WTC11 (cell line): ENCODE measurements at places on chromosomes 5 and 9. TPM values are rescaled to one million over a fixed set of nuclear protein-coding genes. Genes with fewer than 3 reads are reported as not detected.
A peak's percentile ranks its signal among the peaks of the same experiment; 100 is the strongest.

CDX1 gene
- total RNA-seq = 0.09 to 0.14 TPM (median 0.13 TPM) in 3 replicates

DOLK gene
- total RNA-seq = 14.8 to 15.1 TPM (median 15.1 TPM) in 3 replicates

FAM78A gene
- 3.0 to 3.5 TPM (median 3.4 TPM) in 3 replicates for total RNA-seq

SCGB3A2 gene
- total RNA-seq = 57.3 to 79.1 TPM (median 66.0 TPM) in 3 replicates

RANBP3L gene
- not detected in 3 replicates for total RNA-seq

PIGO gene
- total RNA-seq = 23.8 to 33.3 TPM (median 31.3 TPM) in 3 replicates

ERP44 gene
- 13.2 to 14.1 TPM (median 13.7 TPM) in 3 replicates for total RNA-seq

IPPK gene
- 8.1 to 9.4 TPM (median 8.6 TPM) in 3 replicates for total RNA-seq

PCDHGB7 gene
- 10.5 to 11.2 TPM (median 10.7 TPM) in 3 replicates for total RNA-seq

NOXA1 gene
- total RNA-seq = 2.9 to 5.9 TPM (median 4.8 TPM) in 3 replicates

RUSC2 gene
- 7.3 to 9.4 TPM (median 8.7 TPM) in 3 replicates for total RNA-seq

PCDHA1 gene
- 2.2 to 2.7 TPM (median 2.4 TPM) in 3 replicates for total RNA-seq

TAF11L5 gene
- not detected in 3 replicates for total RNA-seq

ENTREP1 gene
- total RNA-seq = 18.7 to 22.4 TPM (median 21.1 TPM) in 3 replicates

ECM2 gene
- not detected in 3 replicates for total RNA-seq

TAL2 gene
- 0.41 TPM in 1 of 3 replicates, not detected in the others for total RNA-seq

PTPRD gene
- total RNA-seq = 51.3 to 69.6 TPM (median 54.6 TPM) in 3 replicates

SPATA31E1 gene
- total RNA-seq = 0.04 to 0.07 TPM (median 0.05 TPM) in 3 replicates

SLC6A18 gene
- total RNA-seq = not detected in 3 replicates

- no peak for DNase-seq
Observed at GRCh38 chr9:135448663-135449100, 30.9 kb upstream of the PPP1R26 start.

- DNase-seq = no peak
Observed at GRCh38 chr9:16145196-16145950, 592.5 kb downstream of the CCDC171 start.

DNA sequence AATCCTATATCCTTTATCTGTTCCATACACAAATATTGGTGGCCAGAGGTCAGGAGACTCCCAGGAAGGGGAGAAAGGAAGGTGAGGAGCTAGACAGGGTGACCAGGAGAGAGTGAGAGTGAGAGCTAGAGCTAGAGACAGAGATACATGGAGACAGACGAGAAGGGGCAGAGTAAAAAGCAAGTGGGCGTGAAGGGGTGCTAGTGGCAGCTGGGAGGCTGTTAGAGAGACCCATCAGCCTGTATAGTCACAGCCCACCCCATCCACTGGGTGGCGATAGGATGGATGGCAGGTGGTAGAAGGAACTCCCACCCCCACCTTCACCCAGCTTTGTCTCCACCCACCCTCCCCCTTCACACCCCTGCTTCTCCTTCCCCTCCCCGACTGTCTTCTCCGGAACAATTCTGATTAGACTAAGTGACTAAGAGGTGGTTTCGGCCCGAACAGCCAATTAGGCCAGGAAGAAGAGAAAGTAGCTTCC, 32.8 kb downstream of the PCDH1 start:
- DNase-seq = peak; percentile 63

- peak; percentile 57 for DNase-seq
Observed at GRCh38 chr5:57037355-57037754, 85.4 kb upstream of the MIER3 start.

GRCh38 chr5:172715931-172716682, 54.9 kb downstream of the DUSP1 start:
- no peak for DNase-seq

GRCh38 chr5:11387382-11387781, 516.9 kb downstream of the CTNND2 start:
- no peak for DNase-seq

DNA sequence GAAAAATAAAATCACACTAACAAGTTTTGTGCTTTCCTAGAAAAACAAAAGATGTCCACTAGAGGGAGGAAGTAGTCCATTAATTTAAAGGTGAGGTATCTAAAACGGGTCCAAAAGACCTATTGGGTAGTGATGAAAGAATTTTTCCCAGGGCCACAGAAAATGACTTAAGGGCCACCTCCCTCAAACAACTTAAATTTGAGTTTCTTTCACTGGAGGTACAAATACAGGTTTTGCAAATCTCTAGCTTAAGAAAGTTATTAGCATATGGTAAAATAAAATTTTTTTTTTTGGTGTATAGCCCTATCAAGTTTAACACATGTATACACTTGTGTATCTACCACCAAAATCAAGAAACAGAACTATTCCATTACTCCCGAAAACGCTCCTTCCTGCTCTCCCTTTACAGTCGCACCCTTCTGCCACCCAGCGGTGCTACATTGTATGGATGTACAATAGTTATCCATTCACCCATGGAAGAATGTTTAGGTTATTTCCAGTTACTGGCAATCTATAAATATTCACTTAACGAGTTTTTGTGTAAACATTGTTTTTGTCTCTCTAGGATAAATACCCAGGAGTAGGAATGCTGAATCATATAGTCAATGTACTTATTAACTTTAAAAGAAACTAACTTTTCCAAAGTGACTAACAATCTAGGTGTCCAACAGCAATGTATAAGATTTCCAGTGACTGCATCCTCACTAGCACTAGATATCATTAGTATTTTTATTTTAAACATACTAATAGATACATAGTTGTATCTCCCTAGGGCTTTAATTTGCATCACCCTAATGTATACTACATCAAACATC, 21.9 kb downstream of the DEPDC1B start:
- no peak for DNase-seq

- DNase-seq = no peak
Observed at GRCh38 chr5:112692472-112692871, 45.2 kb upstream of the APC start.

DNA sequence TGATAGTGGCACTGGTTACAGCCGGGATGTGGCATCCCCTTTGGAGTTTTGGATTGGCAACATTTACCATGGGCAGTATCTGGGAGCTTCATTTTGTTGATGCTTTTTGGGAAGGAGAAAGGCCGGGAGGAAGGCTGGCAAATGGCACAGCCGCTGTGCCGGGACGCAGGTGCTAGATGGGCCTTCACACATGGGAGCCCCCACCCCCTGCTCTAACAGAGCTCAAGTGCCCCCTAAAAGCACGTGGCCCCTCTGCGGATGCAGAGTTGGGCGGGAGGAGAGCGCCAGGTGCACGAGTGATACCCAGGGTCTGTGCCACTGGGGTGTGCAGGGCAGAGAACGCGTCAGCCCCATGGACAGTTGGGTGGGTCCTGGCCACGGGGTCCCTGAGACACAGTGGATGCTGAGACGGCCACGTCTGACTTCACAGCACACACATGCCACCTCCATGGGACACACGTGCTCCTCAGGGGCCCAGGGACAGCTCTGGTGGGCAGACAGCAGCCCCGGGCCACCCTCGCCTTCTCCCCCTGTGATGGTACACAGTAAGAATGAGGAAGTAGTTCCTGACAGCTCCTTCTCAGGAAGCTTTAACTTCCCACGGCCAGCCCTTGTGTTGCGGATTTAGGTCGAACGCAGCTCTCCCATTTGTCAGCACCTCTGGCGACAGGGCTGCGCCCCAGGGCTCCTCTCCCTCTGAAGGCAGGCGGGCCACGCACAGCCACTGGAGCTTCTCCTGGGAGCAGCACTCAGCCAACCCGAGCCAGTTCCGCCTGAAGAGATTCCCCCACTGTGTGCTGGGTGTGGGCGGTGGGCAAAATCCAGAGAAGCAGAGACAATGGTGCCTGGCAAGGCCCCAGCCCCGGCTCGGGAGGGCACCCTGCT, 10.8 kb downstream of the SLC9A3 start:
- no peak for DNase-seq

DNA sequence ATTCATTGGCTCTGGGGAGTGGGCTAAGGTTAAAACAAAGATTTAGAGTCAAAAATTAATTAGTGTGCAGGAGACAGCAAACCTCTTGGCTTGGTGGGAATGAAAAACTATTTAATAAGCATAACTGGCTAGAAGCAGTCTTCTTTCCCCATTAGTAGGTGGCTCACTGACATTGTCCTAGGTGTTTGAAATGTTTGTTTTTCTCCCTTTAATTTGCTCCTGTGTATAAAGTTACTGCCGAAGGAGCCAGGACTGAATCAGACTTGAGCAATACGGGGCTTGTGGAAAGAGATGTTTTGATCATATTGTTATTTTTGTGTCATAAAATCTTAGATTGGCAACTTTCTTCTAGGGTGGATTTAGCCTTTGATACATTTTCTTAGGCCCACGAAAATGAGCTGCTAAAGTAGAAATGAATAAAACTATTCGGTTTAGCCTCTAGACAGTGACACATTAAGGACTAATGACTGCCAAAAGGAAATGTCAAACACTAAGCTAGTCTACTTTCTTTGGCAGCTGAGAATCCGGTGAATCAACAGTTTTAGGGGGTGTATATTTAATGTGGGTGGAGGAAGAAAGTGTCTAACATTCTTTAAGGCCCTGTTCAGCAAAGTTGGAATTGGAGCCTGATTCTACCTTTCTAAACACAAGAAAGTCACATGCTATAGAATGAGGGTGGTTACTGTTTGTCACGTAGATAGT, 30.2 kb downstream of the LRRTM2 start:
- DNase-seq = no peak

- no peak for DNase-seq
Observed at GRCh38 chr5:68344447-68345111, 129.0 kb downstream of the PIK3R1 start.

- DNase-seq = no peak
Observed at GRCh38 chr5:135831851-135832555, 2.5 kb upstream of the SLC25A48 start.

DNA sequence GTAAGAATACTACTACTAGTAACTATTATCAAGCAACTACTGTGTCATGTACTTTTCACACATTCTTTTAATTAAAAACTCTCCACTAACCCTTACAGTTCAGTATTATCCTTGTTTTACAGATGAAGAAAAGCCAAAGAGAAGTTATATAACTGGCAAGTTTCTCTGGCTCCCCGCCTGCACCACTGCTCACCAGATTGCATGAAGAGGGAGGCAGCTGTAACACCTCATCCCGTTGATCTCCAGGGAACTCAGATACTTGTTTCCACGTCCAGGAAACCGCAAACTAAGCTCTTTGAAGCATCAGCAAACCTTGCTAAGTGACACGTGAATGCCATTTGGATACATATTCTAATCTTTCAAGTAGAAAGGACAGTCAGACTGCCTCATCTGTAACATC, 70.3 kb downstream of the RIGI start:
- no peak for DNase-seq

DNA sequence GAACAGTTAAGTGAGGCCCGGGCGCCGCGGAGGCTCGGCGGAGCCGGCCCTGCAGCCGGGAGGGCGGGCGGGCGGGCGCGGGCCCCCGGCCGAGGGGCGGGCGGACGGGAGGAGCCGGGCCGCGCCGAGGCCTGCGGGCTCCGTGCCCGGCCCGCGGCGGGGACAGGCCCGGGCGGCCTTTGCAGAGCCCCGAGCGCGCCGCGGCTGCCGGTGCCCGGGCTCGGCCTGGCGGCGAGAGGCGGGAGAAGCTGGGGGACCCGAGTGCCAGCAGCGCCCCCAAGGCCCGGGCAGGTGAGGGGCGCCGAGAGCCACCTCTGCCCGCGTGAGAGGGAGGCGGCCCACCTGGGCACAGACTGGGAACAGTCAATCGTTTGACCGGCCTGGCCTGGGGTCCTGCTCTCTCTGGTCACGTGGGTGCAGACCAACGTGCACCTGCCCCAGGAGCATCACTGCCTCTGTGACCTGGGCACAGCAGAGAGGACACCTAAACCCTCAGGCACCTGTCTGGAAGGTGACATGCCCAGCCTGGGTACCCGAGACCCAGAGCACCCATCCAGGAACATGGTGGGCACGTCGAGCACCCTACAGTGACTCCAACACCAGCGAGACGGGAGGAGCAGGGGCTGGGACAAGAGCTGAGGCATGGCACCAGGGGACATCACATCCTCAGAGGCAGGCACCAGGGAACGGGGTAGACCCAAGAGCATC, 531 bp downstream of the MVB12B start:
- DNase-seq = peak; percentile 32

GRCh38 chr5:84249918-84250630, 134.6 kb downstream of the EDIL3 start:
- DNase-seq = no peak

GRCh38 chr9:87699835-87700234, 26.1 kb upstream of the CTSL start:
- DNase-seq = no peak

DNA sequence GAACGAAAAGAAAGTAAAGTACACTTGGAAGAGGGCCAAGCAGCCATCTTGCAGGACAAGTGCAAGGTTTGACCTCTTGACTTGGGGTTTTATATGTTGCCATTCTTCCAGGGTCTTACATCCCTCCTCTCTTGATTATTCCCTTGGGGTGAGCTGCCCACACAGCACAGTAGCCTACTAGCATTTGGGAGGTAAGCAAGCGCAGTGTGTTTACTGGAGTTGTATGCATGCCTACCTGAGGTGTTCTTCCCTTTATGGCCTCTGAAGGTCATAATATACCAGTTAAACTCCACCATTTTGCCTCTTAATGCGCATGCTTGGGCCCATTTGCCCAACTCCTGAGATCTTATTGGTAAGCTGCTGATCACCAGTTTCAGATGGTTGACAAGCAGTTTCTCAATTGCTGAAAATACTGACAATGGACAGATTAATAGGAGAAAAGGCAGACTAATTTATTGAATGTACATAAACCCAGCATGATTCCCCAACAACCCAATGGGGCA, 173.8 kb upstream of the SLC30A5 start:
- no peak for DNase-seq

DNA sequence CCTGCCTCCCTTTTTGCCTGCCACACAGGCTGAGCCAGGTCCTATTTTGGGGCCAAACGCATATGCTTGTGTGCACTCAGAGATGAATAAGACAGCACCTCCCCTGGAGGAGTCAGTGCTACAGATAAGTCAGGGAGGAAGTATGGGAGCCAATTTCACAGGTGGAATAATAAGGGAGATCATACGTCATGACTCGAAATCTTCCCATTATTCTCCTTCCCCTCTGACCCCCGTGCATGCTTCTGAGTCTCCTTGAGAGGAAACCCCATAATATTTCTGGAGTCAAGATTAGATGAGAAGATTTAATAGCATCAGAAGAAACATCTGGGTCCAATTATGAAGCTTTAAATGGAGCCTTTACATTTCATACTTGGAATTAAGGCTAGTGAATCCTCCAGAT, 15.1 kb upstream of the ZCCHC7 start:
- DNase-seq = no peak

GRCh38 chr5:123035360-123035917, 1.1 kb downstream of the PPIC start:
- peak; percentile 64 for DNase-seq

- no peak for DNase-seq
Observed at GRCh38 chr9:99199938-99200539, 21.7 kb downstream of the ALG2 start.

- DNase-seq = no peak
Observed at GRCh38 chr9:3825721-3826120, 299.9 kb upstream of the RFX3 start.

DNA sequence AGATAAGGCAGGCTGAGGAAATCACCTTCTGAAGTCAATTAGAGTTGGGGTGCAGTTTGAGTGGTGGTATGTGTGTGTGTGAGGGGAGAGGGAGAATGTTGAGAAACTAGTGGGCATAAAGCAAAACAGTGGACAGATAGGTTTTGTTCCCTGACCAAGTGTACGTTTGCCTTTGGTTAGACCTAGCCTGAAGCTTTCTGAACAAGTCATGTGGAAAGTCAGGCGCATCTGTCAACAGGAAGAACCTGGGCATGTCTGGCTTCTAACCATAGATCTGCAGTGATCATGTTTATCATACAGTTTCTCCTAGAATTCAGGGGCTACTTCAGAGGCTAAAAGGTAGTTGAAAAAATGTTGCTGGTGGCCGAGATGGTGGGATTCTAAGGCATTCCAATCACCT, 143.2 kb upstream of the PCA3 start:
- DNase-seq = no peak

GRCh38 chr5:16600946-16601345, 15.9 kb downstream of the RETREG1 start:
- no peak for DNase-seq

GRCh38 chr9:131546336-131547084, 1.2 kb downstream of the PRRT1B start:
- peak; percentile 69 for DNase-seq
